CD4-positive, alpha-beta T cell treated with Interleukin-17A for 4 hours (primary cell): ENCODE measurements at places on chromosomes 6 and 20.
A peak's percentile ranks its signal among the peaks of the same experiment; 100 is the strongest.

- no peak for DNase-seq
These were observed 103.5 kb upstream of the HS3ST5 start for GRCh38 chr6:114446342-114446741.

DNA sequence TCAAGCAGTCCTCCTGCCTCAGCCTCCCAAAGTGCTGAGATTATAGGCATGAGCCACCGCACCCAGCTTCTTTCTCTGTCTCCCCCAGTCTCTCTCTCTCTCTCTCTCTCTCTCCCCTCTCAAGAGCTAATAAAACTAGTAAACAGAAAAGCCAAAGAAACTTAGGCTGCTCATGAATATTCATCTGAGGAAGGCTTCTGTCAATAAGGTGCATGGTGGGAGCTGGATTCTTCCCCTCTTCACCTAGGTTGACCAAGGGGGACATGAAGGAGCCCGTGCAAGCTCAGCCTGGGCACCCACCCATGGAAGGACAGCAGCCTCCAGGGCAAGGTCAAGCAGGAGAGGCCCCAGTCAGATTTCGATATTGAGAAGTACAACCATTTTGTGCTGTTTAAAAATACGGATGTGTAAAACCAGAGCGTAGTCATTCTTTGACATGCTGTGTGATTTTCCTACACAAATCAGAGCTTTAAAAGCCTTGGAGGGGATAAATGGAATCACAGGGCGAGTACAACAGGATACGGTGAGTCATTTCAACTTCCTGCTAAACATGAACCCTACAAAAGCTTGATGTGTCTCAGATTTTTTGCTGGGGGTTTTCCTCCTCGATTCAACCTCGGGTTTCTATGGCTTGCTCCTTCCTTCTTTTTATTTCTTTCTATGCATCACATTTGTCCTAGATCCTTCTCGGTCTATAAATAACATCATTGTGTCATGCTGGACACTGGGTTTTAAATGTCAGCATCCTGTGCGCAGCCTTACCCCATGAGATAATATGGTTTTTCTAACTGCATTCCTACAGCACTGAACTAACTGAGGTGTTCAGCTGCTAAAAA, 368.9 kb upstream of the JARID2 start:
- DNase-seq = peak; percentile 35

- DNase-seq = no peak
These were observed 17.6 kb upstream of the ELMO2 start for GRCh38 chr20:46423882-46424482.

DNA sequence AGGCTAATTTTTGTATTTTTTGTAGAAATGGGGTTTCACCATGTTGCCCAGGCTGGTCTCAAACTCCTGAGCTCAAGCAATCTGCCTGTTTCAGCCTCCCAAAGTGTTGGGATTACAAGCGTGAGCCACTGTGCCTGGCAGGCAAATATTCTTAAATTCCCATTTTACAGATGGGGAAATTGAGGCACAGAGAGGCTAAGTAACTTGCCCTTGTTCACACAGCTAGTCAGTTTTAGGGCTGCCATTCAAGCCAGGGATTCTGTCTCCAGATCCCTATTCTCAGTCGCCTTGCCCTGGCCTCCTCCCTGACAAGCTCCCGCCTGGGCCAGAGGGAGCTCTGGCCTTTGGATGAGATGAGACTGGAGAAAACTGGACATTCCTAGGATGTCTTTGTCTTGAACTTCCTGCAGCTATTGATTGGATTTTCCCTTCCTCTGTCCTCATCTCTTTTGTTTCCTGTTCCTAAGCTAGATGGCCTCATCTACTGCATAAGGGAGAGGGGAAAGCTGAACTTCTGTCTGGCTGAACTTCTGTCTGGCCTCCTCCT, 90.5 kb downstream of the NDUFAF5 start:
- DNase-seq = no peak

DNA sequence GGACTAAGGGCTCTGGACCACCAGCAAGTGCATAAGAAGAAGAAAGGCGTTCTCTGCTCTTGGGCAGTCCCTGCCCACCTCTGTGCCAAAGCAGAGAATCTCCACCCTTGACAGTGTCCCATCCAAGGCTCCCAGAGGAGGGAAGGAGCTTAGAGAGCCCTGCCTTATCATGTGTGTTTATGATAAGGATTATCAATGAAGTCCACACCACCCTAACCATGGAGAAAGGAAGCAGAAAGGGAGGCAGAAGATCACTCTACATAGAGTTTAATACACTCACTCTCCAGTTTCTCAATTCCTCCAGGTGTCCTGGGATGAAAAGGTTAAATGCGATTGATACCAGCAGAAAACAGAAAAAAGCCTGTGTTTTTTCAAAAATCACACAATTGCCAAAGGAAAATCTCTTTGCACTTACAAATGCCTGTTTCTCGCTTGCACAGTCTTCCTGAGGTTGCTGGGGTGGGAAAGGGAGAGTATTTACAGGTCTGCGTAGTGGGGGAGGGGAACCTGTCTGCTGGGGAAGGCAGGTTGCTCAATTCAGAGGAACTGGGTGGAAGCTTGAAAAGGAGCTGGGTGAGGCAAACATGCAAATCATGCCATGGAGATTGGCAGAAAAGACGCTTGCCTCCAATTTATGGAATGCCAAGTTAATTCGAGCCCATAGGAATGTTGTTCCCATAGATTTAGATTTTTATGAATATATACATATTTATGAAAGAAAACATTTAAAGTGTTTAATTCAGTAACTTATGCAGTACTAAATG, 104.0 kb downstream of the EYA2 start:
- DNase-seq = no peak

GRCh38 chr6:131999545-132000146, 48.5 kb upstream of the CCN2 start:
- no peak for DNase-seq

- no peak for DNase-seq
These were observed 28.9 kb downstream of the SMOC2 start for GRCh38 chr6:168469926-168470325.

GRCh38 chr20:33273117-33273851, 9.7 kb upstream of the BPIFB1 start:
- no peak for DNase-seq

DNA sequence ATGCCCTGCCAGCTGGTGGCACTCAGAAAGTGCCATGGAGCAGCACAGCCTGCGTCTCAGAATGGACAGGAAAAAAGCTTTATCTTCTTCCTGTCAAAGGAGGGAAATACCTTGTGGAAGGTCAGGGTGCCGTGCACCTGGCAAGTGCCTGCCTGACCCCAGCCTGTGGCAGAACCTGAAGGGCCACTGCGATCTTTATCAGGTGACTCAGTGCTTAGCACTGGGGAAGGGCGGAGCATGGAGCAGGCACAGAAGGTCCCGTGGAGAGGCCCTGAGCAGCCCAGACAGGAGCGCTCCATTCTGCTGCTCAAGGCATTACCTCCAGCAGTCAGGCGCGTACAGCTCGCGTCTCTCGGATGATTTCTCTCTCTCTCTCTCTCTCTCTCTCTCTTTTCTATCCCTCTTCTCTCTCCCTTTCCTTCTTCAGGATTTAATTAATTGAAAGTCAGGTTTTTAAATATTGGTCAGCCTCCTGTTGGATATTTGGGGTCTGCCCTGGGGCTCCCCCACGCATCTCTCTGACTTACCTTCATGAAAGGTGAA, 31.7 kb downstream of the FOXC1 start:
- DNase-seq = no peak

GRCh38 chr6:38078671-38079070, 259.1 kb downstream of the ZFAND3 start:
- DNase-seq = no peak

- no peak for DNase-seq
These were observed 25.5 kb downstream of the TTBK1 start for GRCh38 chr6:43268782-43269272.

DNA sequence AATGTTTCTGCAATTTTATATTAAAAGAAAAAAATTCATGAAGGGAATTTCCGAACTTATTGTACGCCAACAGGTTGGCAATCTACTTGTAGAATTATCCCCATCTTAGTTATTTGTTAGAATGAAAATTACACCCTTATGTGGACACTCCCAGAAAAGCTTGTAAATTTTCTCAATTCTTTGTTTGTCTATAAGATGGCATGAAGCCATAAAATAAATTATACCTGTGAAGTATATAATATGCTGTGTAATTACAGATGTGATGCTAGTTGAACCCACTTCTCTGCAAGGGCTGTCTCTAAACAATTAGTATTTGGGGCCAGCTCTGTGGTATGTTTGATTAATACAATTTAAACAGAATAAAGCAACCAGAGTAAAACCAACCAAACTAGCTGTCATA, 52.1 kb upstream of the DSP start:
- DNase-seq = no peak

DNA sequence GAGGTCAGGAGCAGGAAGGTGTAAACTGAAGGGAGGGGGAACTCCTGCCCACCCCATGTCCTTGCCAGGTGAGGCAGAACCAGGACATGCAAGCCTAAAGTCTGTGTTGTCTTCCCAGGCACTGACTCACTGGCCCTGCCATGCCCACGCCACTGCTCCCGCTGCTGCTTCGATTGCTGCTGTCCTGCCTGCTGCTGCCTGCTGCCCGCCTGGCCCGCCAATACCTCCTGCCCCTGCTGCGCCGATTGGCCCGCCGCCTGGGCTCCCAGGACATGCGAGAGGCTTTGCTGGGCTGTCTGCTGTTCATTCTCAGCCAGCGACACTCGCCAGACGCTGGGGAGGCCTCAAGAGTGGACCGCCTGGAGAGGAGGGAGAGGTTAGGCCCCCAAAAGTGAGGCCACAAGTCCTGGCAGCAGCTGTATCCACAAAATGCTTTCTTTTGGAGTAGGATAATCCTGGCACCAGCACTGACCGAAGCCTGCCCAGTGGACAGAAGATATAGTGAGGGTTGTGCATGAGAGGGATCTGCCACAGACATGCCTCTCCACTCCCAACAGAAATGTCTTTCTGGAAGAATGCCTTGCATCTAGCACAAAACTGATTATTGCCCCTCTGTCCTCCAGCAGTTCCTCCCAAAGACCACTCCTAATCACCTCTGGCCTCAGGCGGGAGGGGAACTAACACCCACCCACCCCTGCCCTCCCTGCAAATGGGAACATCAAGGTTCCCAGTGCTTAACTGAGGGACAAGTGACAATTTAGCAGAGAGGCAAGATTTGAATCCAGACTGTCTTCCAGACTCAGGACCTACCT, 812 bp downstream of the MYMX start:
- DNase-seq = no peak

DNA sequence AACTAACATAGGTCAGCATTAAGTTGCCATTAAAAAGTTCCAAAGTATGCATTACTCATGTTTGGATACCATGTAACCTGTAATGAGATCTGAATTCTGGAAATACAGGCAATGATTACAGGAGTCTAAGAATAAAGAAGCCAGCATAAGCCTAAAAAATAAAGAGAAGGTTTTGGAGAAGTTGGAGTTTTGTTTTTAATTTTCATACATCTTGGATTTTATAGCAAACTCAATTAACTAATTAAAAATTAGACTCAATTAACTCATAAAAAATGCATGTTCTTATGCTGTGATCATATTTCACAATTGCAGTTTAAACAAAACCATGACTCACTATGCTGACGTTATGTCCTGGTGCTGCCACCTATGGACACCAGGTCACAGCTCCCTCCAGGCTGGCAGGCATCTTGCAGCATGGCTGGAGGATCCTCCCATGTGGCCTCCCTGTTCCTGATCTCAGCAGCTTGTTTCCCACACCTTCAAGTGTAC, 648.8 kb upstream of the AGPAT4 start:
- DNase-seq = no peak

GRCh38 chr6:14676977-14677781, 559.6 kb downstream of the CD83 start:
- DNase-seq = no peak

DNA sequence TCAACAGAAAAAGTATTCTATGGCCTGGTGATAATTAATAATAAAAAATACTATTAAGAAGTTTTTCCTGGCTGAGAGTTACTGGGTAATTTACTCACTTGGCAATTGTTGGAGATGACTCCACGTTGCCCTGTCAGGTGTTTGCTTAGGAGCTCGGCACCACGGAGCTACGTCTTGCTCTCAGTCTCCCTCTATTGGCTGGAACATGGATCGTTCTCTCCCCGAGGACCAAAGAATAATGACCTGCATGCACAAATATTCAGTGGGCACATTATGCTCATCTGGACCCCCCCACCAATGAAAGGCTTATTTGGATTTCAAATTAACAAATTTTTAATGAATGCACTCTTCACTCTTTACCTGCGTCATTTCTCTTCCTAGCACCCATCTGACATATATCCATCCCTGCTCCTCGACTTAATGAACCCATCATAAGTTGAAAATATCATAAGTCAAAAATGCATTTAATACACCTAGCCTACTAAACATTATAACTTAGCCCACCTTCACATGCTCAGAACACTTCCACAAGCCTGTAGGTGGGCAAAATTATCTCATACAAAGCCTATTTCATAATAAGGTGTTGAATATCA, 71.0 kb upstream of the CD83 start:
- peak; percentile 46 for DNase-seq

DNA sequence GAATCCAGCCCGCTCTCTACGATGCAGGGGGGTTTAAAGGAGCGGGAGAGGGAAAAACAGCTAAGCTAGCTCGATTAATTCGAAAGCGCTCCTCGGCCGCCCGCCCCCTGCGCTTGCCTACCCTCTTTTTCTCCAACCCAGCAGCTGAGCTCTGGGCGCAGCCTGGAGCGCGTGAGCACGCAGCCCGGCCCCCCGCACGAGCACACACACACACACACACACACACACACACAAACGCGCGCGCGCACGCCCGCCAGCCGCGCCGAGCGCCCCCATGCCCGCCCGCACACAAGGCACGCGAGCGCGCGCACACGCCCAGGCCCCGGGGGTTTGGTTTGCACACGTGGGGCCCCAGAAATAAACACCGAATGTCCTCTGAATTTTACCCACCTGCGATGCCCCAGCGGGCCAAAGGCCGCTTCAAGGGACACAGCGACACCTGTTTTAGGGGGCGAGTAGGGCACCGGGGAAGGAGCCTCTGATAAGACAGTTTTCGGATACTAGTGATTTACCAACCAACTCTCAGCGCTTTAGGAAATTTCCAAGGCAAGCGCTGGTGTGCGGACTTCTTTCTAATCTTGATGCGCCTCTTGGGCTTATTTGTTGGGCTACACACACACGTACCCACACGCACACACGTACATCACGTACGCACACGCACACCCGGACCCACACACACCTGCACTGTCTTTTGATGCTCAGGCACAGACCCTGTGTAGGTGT, 802 bp upstream of the NRN1 start:
- no peak for DNase-seq

DNA sequence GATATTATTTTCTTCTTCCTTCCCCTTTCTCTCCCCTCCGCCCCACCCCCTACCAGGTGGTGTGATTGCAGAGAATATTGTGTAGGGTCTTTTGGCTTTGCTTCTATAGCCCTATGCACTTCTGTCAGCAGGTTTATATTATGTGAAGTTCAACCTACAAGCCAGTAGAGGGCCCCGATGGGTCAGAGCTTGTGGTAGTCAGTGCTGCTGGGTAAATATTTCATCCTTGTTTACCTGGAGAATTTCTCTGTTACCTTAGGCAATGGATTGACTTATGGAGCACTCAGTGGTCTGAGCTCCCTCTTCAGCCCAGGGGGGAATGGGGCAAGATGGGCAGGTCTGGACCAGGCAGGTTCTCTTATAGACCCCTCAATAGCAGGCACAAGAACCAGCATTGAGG, 720.9 kb downstream of the GRIK2 start:
- DNase-seq = no peak

- no peak for DNase-seq
These were observed 59.4 kb upstream of the CD83 start for GRCh38 chr6:14058029-14058695.
